ENCODE measurements at places on chromosomes 16 and 17. TPM values are rescaled to one million over a fixed set of nuclear protein-coding genes. Genes with fewer than 3 reads are reported as not detected.

CCL4 gene
- total RNA-seq, result not detected

CACNG5 gene
- not detected for total RNA-seq

DNA sequence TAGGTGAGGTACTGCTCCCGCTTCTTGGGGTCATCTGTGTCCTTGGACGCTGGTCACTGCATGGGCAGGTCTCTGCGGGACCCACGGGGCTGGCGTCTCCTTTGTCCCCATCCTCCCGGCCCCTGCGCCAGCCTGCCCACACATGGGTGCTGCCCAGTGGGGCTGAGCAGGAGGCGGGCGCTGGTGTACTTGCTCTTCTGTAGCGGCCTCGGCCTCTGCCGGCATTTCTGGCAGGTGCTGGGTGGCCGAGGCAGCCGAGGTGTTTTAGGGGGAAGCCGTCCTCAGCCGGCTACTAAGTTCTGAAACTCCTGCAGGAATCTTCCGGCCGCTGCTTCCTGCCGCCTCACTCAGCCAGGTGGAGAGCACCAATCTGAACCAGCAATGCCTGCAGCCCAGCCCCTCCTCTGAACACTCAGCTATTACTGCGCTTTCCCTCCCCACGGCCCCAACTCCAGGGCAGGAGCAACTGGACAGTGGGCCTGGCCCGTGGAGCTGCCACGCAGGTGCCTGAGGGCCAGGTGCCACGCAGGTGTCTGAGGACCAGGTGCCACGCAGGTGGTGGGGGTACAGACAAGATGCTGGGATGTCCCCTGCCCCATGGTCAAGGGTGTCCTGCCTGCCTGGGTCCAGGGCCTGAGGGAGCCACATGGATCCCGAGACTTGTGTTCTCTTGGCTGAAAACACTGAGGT, 10.0 kb downstream of the DECR2 start:
- DNase-seq, result no peak

DNA sequence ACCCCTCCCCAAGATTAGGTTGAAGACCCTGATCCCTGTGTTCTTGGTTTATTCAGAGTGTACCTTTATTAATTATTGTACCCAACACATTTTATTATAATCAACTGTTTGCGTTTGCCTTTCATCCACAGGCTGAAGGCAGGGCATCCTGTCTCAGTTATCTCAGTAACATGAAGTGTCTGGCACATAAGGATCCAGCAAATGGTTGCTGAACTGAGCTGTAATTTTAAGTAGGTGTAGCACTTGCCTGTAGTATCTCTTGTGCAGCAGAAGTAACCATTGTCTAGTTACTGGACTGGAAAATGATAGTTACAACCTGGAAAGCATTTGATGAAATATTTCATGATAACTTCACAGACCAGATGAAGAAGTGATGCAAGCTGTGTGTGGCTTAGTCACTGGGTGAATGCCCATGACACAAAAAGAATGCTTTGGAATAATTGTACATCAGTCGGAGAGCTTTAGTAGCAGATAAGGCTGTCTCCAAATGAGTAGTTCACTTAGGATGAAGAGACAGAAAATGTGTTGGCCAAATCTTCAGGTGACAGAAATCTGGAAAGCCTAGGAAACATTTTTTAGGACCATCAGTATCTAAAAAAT, 56.6 kb downstream of the ESRP2 start:
- DNase-seq, result no peak

IL34 gene
- 3.4 TPM for total RNA-seq

- DNase-seq, result no peak
Measured at GRCh38 chr17:10314329-10314728, 58.5 kb downstream of the MYH13 start.

GRCh38 chr16:20740007-20740883, 1.4 kb downstream of the THUMPD1 start:
- DNase-seq, result no peak

DNA sequence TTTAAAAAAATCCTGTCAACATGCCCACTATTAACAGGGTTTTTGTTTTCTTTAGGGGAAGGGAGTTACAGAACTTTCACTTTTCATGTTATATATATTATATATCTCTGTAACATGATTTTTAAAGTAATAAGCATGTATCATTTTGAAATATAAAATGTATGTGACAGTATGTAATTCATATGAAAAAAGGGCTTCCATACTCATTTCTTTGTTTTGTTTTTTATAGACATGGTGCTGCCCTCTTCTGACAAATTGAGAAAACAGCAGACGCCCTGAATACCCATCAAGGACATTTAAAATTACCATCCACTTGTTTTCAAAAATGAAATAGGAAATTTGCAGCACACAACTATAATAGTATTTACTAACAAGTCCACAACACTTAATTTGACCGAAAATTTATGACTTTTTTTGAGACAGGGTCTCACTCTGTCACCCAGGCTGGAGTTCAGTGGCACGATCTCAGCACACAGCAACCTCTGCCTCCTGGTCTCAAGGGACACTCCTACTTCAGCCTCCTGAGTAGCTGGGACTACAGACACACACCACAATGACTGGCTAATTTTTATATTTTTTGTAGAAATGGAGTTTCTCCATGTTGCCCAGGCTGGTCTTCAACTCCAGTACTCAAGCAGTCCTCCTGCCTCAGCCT, 30.4 kb downstream of the CFDP1 start:
- peak; percentile 61 for DNase-seq

PLA2G10 gene
- total RNA-seq, result not detected

- no peak for DNase-seq
Measured at GRCh38 chr16:86761111-86762031, 183.0 kb downstream of the FOXL1 start.

GRCh38 chr17:53101706-53102105, 721.0 kb upstream of the KIF2B start:
- no peak for DNase-seq

ARHGAP44 gene
- 1.6 TPM for total RNA-seq

TMEM219 gene
- total RNA-seq, result 123 TPM

DNA sequence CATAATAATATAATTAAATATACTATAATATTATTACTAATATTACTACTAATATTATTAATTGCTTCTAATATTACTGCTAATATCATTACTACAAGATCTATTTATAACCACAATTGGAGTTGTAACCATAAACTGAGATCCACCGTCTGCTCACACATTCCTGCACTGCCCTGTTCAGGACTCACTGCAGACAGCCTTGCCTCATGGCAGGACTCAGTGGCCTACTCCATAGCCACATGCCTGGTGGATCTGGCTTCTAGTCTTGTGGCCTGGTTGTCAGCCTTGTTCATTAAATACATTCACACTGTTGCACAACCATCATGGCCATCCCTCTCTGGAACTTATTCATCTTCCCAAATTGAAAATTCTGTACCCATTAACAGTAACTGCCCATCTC, 48.0 kb downstream of the SRL start:
- no peak for DNase-seq

- no peak for DNase-seq
Measured at GRCh38 chr16:59173408-59173831, 439.3 kb upstream of the GOT2 start.

DRC3 gene
- total RNA-seq, result 1.0 TPM

DNA sequence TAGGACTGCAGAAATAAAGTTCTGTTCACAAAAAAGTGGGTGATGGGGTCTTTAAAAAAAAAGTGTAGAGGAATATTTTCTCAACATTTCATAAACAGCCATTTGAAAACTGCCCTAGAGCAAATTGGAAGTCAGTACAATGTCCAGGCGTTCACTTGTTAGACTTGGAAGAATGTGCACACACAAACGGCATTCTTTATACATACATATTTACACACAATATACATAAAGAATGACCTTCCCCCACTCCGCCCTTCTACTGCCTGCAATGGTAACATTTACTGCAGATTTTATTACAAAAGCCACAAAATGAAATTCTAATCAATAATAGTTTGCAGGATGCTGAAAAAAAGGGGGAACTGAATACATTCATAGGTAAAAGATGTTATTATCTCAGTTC, 103.4 kb upstream of the TOX3 start:
- DNase-seq, result no peak

GRCh38 chr17:70139449-70139993, 29.8 kb upstream of the KCNJ2 start:
- no peak for DNase-seq

RCVRN gene
- not detected for total RNA-seq

DNA sequence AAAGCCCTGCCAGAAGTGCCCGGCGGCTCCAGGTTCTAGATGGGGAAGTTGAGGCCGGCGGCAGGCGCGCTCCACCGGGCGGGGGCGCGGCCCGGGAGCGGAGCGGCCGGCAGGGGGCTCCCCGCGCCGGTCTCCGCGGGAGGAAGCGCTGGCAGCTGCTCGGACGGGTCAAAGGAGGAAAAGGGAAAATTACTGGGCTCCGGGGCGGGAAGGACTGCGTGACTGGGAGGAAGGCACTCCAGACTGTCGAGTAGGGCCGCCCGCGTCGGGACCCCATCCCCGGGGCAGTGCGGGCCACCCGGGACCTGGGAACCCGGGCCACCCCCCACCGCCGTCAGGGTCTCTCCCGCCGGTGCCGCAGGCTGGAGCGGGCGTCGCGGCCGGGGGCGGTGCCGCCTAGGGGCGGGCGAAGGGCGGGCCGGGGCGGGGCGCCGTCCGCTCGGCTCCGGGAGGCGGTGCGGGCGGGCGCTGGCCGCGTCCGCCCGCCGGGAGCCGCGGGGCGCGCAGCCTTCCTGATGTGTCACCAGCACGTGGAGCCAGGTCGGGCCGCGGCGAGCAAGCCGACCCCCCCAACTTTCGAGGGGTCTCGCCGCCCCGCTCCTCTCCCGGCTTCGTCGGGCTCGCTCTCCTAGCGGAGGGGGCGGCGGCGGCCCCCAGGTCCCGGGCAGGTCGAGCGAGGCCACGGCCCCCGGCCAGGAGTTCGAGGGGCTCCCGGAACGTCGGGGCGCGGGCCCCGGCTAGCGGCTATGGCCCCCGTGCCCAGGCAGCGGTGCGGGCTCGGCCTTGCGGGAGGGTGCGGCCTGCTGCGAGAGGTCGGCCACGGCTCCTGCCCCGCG, 167.5 kb downstream of the RAB11FIP4 start:
- peak; percentile 72 for DNase-seq

DNA sequence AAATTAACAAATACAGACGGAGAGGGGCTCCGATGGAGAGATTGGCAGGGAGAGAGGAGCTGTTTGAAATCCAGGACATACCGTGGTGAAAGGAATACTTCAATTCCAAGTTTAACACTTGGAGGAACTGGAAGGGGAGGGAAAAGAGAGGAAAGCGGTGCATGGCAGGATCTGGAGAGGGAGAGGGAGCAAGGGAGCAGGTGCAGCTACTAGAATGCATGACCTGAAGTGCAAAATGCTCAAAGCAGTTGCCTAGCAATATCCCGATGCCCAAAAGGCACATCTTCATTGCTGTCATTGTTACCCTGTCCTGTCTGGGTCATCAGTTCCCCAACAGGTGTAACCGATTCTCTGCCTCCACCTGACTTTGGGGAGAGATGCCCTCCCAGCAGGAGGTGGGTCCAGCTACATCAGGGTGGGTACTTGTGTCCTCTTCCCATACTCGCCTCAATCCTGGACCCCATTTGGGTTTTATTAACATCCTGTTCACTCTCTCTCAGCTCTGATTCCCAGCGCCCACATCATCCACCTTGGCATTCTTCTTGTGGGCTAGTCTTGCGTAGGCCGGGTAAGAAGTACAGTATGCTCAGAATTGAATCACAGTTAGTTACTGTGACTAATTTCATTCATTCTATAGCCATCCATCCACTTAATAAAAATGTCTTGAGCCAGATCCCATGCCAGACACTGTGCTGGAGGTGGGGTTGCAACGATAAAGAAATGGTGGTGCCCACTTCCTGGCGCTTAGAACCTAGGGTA, 37.4 kb upstream of the EMP2 start:
- no peak for DNase-seq

DNA sequence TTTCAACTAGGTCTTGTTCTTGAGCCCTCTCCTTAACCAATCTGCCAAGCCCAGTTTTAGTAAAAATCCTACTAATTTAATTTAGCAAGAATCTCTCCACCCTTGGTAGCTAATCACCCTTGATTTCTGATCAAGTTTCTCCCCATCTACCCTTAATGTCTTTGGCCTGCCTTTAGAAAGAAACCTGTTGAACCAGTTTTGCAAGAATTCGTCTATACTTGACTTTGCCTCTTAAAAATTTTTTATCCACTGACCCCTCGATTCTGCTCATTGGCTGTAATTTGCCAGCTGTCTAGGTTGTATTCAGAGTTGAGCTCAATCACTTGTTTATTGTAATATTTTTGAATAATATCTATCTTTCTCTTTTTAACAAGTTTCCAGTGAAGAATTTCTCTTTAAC, 1138.5 kb downstream of the CDH11 start:
- no peak for DNase-seq

DNA sequence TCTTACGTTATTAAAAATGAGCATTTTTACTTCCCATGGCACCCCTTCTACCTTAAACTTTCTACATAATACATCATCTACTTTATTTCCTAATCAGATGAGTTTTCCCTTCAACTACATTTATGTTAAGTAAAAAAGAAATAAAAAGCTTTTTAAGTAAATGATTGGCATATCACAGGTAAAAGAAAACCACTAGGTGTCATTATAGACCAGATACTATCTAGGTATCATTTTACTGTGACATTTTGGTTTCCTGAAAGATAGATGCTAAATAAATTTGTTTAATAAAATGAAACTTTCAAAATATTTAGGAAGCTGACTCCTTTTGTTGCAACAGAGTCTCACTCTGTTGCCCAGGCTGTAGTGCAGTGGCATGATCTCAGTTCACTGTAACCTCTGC, 3.8 kb upstream of the CMTM1 start:
- DNase-seq, result no peak

GRCh38 chr16:7534749-7535148, 202.1 kb downstream of the RBFOX1 start:
- DNase-seq, result no peak

PLLP gene
- total RNA-seq, result 1.5 TPM

ZNF423 gene
- total RNA-seq, result not detected

GRCh38 chr17:17129466-17129865, 76.7 kb downstream of the PLD6 start:
- peak; percentile 76 for DNase-seq

DNA sequence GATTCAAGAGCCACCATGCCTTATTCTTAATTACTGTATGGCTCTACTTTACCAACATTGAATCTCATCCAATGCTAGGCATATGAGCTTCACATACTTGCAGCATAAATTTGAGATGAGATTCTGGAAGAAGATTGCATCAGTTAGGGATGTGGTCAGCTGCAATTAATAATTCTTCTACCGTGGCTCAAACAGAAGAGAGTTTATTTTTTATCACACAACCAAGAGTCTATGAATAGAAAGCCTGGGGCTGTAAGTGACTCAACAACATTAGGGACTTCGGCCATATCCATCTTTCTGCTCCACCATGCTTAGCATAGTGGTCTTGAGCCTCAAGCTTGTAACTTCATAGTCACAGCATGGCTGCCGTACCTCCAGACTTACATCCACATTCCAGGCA, 179.4 kb upstream of the IRX6 start:
- DNase-seq, result no peak

PRR35 gene
- total RNA-seq, result 0.41 TPM

Data from G401 (cell line).